ENCODE measurements at places on chromosomes 12 and 14.

GRCh38 chr12:25151476-25151875 is 43.5 kb downstream of the DNAI7 start:
- no peak for DNase-seq

DNA sequence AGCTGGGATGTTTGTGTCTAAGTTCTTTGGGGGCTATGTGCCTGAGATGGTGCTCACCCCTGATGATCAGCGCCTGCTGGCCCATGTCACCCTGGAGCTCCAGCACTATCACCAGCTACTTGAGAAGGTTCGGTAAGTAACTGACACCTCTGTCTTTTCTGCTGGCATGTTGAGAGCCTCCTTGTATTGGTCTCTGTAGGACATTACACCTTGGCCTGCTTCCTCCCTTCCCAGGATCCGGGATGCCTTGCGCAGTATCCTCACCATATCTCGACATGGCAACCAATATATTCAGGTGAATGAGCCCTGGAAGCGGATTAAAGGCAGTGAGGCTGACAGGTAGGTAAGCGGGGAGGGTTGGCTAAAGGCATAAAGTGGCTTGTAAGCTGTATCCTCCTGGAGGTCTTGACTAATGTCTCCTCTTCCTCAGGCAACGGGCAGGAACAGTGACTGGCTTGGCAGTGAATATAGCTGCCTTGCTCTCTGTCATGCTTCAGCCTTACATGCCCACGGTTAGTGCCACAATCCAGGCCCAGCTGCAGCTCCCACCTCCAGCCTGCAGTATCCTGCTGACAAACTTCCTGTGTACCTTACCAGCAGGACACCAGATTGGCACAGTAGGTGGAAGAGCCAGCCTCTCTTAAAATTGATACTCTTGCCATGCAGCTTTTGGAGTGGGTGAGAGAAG is 5.5 kb downstream of the DDIT3 start:
- DNase-seq = no peak

- no peak for DNase-seq
Measured at GRCh38 chr14:99752486-99753121, 40.6 kb upstream of the EML1 start.

- no peak for DNase-seq
Measured at GRCh38 chr14:28761438-28762291, 4.9 kb upstream of the FOXG1 start.

GRCh38 chr12:68908076-68908475 is 24.9 kb downstream of the CPM start:
- DNase-seq = no peak

- peak; percentile 2 for DNase-seq
Measured at GRCh38 chr14:34722723-34723545, 8.5 kb upstream of the CFL2 start.

- DNase-seq = no peak
Measured at GRCh38 chr12:91328451-91328850, 145.8 kb upstream of the DCN start.

GRCh38 chr12:13289653-13290289 is 93.2 kb downstream of the EMP1 start:
- no peak for DNase-seq

DNA sequence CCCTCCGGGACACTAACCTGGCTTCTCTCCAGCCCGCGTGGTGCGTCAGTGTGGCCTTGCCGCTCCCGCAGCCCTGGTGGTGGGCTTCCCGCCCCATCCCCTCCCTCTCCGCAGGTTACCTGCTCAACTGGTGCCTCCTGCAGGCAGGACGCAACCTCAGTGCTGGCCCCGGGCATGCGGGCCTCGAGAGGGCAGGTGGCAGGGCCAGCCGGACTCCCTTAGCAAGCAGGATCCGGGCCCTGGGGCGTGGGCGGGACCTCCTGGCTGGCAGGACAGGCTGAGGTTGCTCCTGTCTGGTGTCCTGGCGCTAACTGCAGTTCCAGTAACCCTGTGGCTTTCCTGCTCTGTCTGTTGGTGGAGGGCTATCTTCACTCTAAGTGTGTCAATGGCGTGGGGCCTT is 8.6 kb upstream of the ADSS1 start:
- no peak for DNase-seq

DNA sequence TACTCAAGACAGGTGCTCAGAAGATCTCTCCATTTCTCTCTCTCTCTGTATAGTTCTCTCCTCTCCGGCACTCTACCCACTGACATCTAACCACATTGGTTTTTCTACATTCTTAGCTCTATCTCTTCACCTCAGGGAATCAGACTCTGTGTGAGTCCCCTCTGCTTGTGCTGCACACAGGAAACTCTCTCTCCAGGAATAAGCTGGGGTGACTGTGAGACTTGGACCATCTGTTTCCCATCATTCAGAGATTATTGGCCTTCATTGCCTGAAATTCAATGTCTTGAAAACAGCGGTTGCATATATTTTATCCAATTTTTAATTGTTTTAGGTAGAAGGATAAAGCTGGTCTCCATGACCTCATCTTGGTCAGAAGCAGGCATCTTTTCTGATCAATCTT is 105.0 kb downstream of the SLC35F4 start:
- DNase-seq = no peak

- no peak for DNase-seq
Measured at GRCh38 chr14:23034498-23035302, at the start of gene PSMB5. PSMB5 (minus strand) TSS chr14:23034900; CDS start chr14:23034881, 19 bp downstream.

GRCh38 chr12:52380271-52380694 is 5.2 kb downstream of the KRT84 start:
- no peak for DNase-seq

All from stimulated activated naive CD4-positive, alpha-beta T cell treated with Interleukin-2 at 50 U/mL for 16 hours (primary cell).